ENCODE measurements at places on chromosomes 1 and 21. TPM values are rescaled to one million over a fixed set of nuclear protein-coding genes. Genes with fewer than 3 reads are reported as not detected.

DNA sequence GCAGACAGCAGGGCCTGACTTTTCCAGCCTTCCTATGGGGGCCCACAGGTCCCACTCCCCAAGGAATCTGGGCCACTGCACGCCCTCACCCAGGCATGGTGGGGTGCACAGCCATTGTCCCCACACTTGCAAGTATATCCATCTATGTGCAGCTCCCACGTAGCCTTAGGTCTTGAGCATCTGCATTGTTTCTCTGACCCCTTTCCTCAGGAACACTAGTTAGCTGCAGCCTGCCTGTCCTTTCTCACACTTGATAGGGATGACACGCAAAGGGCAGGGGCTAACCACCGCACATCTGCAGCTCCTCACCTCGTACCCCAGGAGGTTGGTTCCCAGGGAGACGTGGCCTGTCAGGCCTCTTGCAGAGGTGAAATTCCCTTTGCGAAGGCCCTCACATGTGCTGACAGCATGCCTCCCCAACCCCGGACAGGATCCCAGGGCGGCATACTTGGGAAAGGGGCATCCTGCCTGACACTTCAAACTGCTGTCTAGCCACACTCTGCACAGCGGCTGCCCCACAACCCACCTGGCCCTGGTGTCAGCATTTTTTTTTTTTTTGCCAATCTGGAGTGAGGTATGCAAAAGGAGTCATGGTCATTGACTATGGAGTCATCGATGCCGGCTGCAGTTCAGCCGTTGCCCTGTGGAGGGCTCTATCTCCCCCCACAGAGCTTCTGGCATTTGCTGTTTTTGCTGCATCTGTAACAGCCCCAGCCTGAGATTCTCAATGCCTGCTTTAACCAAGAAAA lies 5.0 kb downstream of the JMJD4 start:
- peaks cover 22% of the 10 kb centered on the region for H3K27me3 ChIP-seq
- H3K4me1 ChIP-seq = peaks cover 10% of the 10 kb centered on the region
- no peak for DNase-seq
- no peak overlapping the region for H3K4me3 ChIP-seq
- H3K36me3 ChIP-seq = no peaks in the 10 kb centered on the region

DNA sequence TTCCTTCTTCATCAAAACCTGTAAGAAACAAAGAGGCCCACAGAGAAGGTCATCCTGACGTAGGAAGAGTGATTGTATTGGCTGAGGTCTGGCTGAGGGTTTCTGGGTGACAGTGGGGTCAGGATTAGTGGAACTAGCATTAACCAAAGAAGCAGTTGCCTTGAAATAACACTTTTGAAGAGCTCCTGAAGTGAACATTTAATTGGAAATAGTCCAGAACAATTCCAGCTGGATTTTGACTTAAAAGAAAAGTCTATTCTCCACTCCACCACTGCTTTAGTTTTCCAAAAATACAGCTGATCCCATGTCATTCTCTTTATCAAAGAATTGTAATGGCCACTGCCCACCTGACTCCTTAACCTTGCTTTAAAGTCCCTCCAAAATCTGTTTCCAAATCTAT lies 27.7 kb downstream of the CASQ2 start:
- peaks cover 9% of the 10 kb centered on the region for H3K27me3 ChIP-seq
- no peak for DNase-seq
- no peaks in the 10 kb centered on the region for H3K4me1 ChIP-seq
- no peaks in the 10 kb centered on the region for H3K36me3 ChIP-seq

- H3K27ac ChIP-seq = no peak overlapping the region
- peaks cover 8% of the 10 kb centered on the region for H3K4me1 ChIP-seq
- H3K4me3 ChIP-seq = no peak overlapping the region
- H3K36me3 ChIP-seq = no peaks in the 10 kb centered on the region
- DNase-seq = no peak
Observed at GRCh38 chr1:33610864-33611455, 138.5 kb downstream of the ZSCAN20 start.

DNA sequence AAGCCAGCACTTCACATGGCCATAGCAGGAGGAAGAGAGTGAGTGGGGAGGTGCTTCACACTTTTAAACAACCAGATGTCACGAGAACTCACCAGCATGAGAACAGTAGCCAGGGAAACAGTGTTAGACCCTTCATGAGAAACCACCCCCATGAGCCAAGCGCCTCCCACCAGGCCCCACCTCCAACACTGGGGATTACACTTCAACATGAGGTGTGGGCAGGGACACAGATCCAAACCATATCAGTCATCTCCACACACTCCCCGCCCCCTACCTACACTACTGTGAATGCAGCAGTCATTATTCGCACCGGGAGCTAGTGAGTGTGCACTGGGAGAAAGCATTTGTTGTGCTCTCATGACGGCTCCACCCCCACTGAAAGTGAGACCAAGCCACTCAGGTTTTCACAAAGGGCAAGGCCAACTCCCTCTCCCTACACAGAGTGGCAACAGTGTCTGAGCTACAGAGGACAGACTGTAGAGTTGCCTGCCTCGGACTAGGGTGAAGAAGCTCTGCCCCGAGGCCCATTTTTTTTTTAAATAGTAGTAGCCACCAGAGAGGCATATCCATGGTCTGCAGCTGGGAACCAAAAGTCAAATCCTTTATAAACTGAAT lies 125.6 kb downstream of the BARHL2 start:
- peaks cover 7% of the 10 kb centered on the region for H3K27me3 ChIP-seq
- H3K36me3 ChIP-seq = no peaks in the 10 kb centered on the region

AMY2A gene
- not detected for total RNA-seq

- H3K4me3 ChIP-seq = no peak overlapping the region
- peaks cover 8% of the 10 kb centered on the region for H3K4me1 ChIP-seq
- peaks cover 6% of the 10 kb centered on the region for H3K27me3 ChIP-seq
- H3K36me3 ChIP-seq = no peaks in the 10 kb centered on the region
Observed at GRCh38 chr1:24202556-24202955, 15.5 kb upstream of the IFNLR1 start.

GRCh38 chr1:213429642-213430041 lies 378.6 kb downstream of the RPS6KC1 start:
- H3K4me1 ChIP-seq = no peaks in the 10 kb centered on the region
- no peak overlapping the region for H3K27ac ChIP-seq
- H3K36me3 ChIP-seq = no peaks in the 10 kb centered on the region
- H3K27me3 ChIP-seq = peaks cover 4% of the 10 kb centered on the region
- H3K4me3 ChIP-seq = no peak overlapping the region

DNA sequence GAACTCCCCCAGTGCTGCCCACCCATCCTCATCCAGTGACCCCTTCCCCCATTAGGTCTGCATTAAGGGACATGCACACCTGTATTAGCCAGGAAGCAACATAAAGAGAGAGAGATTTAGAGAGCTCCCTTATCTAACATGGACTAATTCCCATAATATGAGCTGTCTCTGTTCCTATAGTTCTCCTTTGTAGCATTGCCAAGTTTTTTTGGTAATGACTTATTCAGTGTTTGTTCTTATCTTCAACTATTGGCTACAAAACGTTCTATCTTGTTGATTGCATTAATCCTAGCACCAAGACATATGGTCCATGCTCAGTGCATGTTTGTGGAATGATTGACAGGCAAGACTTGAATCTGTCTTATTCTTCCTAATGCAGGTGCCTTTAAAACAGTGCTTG lies 264.0 kb downstream of the ADGRL2 start:
- H3K27ac ChIP-seq = no peak overlapping the region
- no peaks in the 10 kb centered on the region for H3K36me3 ChIP-seq
- DNase-seq = no peak
- H3K27me3 ChIP-seq = no peaks in the 10 kb centered on the region

GRCh38 chr1:165539306-165539705 lies 4.5 kb upstream of the LRRC52 start:
- H3K4me1 ChIP-seq = no peaks in the 10 kb centered on the region
- no peak for DNase-seq
- H3K27ac ChIP-seq = no peak overlapping the region
- no peak overlapping the region for H3K4me3 ChIP-seq
- no peaks in the 10 kb centered on the region for H3K36me3 ChIP-seq
- peaks cover 33% of the 10 kb centered on the region for H3K27me3 ChIP-seq

GRCh38 chr1:164560556-164560955 lies 1.6 kb downstream of the PBX1 start:
- peaks cover 30% of the 10 kb centered on the region for H3K27me3 ChIP-seq
- no peak overlapping the region for H3K27ac ChIP-seq
- H3K4me3 ChIP-seq = peak overlapping the region; percentile 7
- DNase-seq = no peak
- peaks cover 4% of the 10 kb centered on the region for H3K4me1 ChIP-seq
- H3K36me3 ChIP-seq = no peaks in the 10 kb centered on the region

PAPPA2 gene
- total RNA-seq = not detected

GRCh38 chr1:150366416-150367296 lies 2.7 kb downstream of the RPRD2 start:
- peak overlapping the region; percentile 100 for H3K4me3 ChIP-seq
- H3K36me3 ChIP-seq = peaks cover 16% of the 10 kb centered on the region
- H3K4me1 ChIP-seq = peaks cover 33% of the 10 kb centered on the region
- H3K27ac ChIP-seq = peak overlapping the region; percentile 99
- no peaks in the 10 kb centered on the region for H3K27me3 ChIP-seq
- DNase-seq = no peak

CYP4A22 gene
- total RNA-seq = not detected

C8A gene
- total RNA-seq = not detected

PTCH2 gene
- 1.6 TPM for total RNA-seq

DNA sequence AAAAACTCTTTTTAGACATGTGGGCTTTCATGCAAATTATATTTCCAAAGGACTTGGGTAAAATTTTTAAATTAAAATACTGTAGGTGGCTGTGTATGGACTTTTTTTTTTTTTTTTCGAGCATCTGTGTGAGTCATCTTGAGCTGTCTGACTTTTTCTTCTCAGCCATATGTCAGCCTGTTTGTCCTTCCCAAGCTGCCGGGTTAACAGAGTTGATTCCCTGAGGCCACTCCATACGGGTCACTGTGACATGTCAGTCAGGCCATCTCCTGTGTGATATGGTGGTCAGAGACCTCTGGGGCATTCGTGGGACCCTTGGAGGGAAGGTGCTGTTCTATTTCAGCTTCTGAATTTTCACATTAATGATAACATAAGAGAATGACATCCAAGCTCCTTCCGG lies 148.3 kb downstream of the KCNJ6 start:
- no peak for DNase-seq
- H3K36me3 ChIP-seq = no peaks in the 10 kb centered on the region
- H3K27ac ChIP-seq = no peak overlapping the region
- H3K4me1 ChIP-seq = no peaks in the 10 kb centered on the region

DNA sequence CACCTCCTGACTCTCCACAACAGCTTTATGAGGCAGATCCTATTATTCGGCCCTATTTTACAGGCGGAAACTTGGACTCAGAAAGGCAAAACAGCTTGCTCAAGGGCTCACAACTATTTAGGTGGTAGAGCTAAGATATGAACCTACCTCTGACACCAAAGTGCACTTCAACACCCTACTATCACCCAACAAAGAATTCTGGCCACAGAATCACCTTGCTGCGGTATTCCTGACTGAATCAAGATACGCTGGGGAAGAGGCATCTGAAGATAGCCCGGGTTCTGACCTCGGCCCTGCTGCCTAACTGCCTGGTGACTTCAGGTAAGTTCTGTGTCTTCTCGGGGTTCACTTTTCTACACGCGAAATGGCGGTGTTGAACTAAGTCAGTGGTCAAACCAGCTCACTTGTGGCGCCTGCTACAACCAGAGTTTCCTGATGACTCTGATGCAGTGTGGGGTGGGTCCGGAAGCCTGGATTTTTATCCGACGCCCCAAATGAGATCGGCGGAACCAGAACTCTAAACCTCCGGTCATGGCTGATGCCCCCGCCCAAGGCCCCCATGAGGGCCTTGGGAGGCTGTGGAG lies 608 bp downstream of the PEF1 start:
- H3K4me1 ChIP-seq = peaks cover 24% of the 10 kb centered on the region
- peak overlapping the region; percentile 92 for H3K4me3 ChIP-seq
- DNase-seq = no peak
- peak overlapping the region; percentile 99 for H3K27ac ChIP-seq
- H3K36me3 ChIP-seq = peaks cover 3% of the 10 kb centered on the region
- H3K27me3 ChIP-seq = no peaks in the 10 kb centered on the region

- no peak overlapping the region for H3K4me3 ChIP-seq
- no peak for DNase-seq
- H3K27me3 ChIP-seq = no peaks in the 10 kb centered on the region
- no peak overlapping the region for H3K27ac ChIP-seq
Observed at GRCh38 chr1:184811439-184812111, 56.9 kb upstream of the EDEM3 start.

DNA sequence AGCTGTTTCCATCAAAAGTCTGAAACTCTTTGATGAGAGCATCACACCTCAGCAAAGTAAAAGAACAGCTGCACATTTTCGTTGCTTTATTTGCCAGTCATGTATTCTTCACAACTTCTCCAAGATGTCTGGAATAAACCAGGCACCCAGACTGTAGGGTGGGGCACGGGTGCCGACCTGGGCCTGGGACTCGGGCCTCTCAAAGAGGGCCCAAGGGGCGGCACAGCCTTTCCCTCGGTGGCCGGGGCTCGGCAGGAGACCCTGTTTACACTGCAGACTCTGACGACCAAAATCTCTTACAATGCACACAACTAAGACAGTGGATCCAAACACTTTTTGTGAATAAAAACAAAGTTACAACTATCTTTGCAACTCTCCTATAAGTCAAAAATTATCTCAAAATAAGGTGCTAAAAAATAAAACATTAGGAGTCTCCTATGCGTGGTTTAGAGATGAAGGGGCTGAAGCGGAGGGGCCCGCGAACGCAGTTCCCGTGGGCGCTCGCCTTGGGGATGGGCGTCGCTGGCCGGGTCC lies 696 bp downstream of the LSS start:
- no peak for DNase-seq
- peaks cover 42% of the 10 kb centered on the region for H3K4me1 ChIP-seq
- no peaks in the 10 kb centered on the region for H3K27me3 ChIP-seq
- H3K4me3 ChIP-seq = peak overlapping the region; percentile 84
- H3K36me3 ChIP-seq = peaks cover 27% of the 10 kb centered on the region

SERPINC1 gene
- total RNA-seq = not detected

KPNA6 gene
- total RNA-seq = 69.8 TPM

DNA sequence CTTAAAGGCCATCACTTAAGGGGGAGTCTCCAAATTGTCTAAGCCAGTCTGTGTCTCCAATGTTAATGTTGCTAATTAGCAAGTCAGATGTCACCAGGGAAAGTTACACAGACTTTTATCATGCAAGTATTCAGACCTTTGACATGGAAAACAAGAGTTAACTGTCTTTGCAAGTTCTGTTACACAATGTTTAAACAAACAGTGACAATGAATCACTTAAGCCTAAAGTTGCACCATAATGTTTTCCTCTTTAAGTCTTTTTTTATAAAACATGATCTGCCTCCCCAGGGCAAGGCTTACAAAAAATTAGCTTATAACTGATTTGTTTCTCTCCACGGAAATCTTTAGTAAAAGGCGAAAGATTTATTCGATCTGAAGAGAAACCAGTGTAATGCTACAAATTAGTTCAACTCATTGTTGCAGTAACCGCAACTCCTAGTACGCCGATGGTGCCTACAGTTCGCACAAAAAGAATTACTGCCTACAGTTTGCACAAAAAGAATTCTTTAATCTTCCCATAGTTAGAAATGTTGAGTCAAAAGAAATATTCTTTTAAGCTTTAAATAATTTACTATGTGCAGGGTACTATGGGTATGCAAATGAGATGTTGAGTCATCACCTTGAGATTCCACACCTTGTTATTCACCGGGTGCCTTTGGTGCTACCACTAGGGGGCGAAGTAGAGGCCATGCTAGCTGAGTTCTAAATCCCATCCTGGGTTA lies 45.3 kb downstream of the HHAT start:
- H3K4me1 ChIP-seq = peaks cover 8% of the 10 kb centered on the region
- peaks cover 2% of the 10 kb centered on the region for H3K27me3 ChIP-seq
- peak overlapping the region; percentile 62 for H3K27ac ChIP-seq
- H3K4me3 ChIP-seq = no peak overlapping the region
- peak; percentile 45 for DNase-seq

TNFRSF4 gene
- total RNA-seq = 2.4 TPM

IQCC gene
- total RNA-seq = 6.0 TPM
